ENCODE measurements at places on chromosomes 1 and 21.

- DNase-seq, result no peak
Observed at GRCh38 chr21:17725339-17725738, 93.8 kb downstream of the C21orf91 start.

GRCh38 chr21:16096988-16097387 lies 367.2 kb downstream of the USP25 start:
- DNase-seq, result no peak

GRCh38 chr1:75130865-75131564 lies 3.2 kb upstream of the LHX8 start:
- no peak for DNase-seq

DNA sequence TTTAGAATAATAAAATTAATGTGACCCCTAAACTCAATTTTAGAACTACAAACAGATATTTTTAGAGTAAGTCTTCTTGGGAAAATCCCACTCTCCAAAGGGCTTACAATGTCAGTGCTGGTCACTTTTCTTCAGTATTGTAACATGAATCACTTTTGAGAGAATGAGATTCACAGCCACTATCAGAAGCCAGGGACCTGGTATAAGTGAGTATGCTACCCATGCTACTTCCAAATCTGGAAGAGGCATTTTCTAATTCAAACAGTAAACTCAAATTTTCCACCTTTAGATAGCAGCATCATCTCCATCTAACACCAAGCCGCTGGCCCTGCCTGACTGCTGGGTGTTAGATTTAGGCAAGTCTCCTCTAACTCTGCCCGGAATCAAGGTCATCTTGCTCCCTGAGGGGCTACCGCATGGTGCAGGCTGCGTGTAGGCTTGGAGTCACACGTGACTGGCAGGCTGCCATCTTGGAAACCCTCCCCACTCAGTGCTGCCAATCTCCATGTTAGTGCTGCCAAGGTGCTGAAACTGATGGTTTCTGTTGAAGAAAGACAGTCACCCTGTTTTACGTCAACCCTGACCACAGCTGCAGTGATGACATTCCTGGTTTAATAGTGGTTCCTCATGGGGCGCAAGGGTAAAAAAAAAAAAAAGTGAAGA lies 882.9 kb upstream of the B3GALT2 start:
- no peak for DNase-seq

DNA sequence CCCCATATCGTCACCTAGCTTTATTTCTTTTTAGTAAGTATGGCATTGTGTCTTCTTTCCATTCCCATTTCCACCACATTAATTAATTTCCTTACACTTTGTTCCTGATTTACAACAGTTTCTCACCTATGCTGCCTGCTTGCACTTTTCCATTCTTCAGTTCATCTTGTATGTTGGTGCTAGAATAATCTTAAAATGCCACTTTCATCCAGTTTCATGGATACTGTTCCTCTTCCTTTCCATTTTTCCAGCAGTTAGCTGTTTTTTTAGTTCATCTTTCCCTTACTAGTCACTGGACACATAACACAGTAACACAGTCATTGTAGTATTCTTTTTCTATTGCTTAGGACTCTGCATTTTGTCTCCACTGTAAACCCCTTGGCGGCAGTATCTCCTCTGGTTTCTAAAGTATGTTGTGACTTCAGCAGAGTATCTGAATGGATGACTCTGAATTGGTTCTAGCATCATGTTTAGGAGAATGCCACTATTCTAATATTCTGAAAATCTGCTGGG lies 2.1 kb downstream of the CDC7 start:
- no peak for DNase-seq

DNA sequence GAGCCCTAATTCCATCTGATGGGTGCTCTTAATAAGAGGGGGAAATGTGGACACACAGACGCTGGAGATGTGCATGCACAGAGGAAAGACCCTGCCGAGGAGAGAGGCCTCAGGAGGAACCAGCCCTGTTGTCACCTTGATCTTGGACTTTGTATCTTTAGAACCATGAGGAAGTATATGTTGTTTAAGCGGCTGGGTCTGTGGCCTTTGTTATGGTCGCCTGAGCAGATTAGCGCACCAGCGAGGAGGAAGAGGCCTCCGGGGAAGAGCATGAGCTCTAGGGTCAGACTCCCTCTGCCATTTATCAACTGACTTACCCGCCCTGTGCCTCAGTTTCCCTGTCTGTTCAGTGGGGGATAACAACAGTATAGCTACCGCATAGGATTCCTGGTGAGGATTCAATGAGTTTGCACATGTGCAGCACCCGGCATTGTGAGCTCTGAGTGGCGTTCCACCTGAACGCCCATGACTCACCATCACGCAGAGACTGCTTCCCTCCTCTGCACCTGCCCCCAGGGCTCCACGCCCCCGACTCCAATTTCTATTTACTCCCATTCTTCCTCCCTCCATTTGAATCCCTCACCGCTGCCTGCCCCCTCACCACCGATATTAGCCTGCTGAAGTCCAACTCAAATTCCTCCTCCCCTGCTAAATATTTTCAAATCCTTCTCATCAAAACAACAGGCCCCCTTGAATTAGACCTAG lies 67.2 kb downstream of the ATP5PO start:
- no peak for DNase-seq

GRCh38 chr1:204598319-204598969 lies 82.2 kb downstream of the MDM4 start:
- no peak for DNase-seq

DNA sequence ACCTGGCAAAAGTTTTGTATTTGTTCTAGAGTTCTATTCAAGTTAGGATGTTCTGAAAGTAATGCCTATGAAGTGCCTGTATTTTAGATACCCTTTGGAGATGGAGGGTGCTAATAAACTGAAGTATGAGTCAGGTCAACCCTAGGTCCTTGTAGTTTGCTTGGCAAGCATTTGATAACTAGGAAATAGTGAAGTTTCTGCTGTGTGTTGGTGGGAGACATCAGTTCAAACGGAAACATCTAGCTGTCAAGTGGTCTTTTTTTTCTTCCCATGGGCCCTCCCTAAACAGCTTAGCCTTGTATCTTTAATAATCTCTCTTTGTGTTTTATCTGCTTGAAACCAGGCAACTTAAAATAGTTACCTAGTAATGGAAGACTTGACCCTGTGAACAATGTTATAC lies 4.5 kb downstream of the MRPS6 start:
- no peak for DNase-seq

DNA sequence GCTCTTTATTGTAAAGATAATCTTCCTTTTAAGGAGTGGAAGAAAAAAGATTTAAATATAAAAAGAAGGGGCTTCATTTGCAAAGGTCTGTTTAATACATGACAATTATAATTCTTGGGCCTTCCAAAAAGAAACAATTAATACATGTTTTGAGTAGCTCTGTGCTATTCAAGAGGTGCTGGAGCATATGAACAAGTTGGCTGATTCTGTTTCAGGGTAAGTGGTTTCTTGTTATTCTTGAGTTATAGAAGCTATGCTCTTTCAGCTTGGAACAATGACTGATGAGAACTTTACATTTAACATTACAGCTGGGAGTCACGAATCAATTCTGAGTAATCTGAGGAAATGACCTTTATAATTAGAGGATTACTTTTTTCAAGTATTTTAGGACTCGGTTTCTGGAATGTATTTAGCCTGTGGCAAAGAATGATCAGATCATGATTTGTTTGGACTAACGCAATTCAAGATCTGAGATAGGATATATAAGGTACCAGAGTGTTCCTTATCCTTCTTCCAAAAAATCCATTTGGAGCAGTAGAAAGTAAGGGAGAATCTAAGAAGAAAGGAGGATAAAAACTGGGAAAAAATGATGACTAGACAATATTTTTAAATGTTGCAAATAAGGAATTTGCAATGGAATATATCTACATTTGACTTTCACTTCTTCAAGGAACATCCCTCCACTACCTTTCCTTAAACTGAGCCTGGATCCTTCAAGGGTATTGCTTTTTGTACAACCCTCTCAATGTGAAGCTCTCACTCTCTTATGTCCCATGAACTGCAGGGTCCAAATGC lies 77.1 kb upstream of the KCTD3 start:
- no peak for DNase-seq

DNA sequence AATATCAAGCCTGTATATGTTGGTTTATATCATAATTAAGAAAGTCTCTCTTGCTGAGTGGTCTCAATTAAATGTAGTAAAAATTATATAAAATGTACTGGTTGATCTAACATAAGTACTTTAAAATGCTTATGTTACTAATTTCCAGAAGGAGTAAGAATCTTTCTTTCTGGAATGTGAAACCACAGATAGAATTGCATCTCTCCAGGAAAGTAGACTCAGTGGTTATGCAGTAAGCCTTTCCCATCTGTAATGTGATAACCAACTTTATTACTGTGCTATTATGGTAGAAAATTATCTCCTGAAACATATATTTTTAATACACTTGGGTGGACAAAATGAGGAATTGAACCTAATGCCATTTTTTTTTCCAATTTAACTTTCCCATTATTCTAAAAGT lies 8.9 kb upstream of the RALGPS2 start:
- DNase-seq, result no peak

- no peak for DNase-seq
Observed at GRCh38 chr21:34598931-34599400, 15.9 kb downstream of the RCAN1 start.

- no peak for DNase-seq
Observed at GRCh38 chr1:109252893-109253802, 3.8 kb downstream of the CELSR2 start.

DNA sequence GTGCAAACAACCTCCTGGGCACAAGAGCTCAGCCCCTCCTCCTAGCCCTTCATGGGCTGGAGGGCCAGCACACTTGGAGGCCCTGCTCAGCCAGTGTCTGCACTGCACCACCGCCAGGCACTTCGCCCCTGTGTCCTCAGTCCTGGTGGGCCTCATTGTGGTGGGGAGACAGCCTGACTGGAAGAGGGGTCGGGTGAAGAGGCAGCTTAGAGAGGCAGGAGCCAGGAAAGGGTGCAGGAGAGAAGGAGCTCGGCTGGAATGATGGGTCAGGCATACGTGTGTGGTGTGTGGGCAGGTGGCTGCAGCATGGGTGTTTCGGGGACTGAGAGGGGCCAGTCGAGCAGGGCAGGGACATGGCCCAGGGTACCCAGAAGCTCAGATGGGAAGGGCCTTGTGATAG lies 4.1 kb downstream of the WNT3A start:
- DNase-seq, result no peak

Data from activated CD8-positive, alpha-beta memory T cell treated with anti-CD3 and anti-CD28 coated beads for 1 hour (primary cell).